ENCODE measurements at places on chromosomes 13 and 19.
A peak's percentile ranks its signal among the peaks of the same experiment; 100 is the strongest.

GRCh38 chr19:50658441-50659317, 9.4 kb downstream of the C19orf81 start:
- peak; percentile 93 for DNase-seq

- DNase-seq, result peak; percentile 83
Measured at GRCh38 chr19:18894254-18895037, 1.5 kb downstream of the CERS1 start.

GRCh38 chr19:16160943-16161560, 12.3 kb downstream of the CIB3 start:
- DNase-seq, result peak; percentile 61

DNA sequence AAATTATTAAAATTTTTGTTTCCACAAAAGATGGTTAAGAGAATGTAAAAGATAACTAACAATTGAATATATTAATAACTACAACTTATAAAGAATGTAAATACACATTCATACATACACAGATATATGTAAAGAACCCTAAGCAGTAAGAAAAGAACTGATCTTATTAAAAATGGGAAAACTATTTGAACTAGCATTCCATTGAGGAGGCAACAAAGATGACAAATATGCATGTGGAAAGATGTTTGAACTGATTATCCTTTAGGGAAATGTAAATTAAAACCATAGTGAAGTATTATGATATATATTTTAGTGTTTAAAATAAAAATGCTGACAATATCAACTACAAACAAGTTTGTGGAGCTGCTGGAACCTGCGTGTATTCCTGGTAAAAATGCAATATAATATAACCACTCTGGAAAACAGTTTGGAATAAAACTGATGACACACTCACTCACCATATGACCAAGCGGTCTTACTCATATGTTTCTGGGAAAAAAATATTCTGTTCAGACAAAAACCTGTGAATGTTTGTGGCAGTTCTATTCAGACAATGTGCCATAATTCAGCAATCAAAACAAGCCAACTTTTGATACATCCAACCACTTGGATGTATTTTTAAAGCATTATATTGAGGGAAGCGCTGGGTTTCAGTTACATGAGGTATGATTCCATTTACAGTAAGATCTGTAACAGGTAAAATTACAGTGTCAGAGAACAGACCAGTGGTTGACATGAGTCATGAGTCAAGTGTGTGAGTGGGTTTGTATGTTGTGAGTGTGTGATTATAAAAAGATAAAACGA, 694.4 kb upstream of the SLITRK5 start:
- no peak for DNase-seq

- no peak for DNase-seq
Measured at GRCh38 chr19:28026636-28027035, 1186.3 kb downstream of the UQCRFS1 start.

DNA sequence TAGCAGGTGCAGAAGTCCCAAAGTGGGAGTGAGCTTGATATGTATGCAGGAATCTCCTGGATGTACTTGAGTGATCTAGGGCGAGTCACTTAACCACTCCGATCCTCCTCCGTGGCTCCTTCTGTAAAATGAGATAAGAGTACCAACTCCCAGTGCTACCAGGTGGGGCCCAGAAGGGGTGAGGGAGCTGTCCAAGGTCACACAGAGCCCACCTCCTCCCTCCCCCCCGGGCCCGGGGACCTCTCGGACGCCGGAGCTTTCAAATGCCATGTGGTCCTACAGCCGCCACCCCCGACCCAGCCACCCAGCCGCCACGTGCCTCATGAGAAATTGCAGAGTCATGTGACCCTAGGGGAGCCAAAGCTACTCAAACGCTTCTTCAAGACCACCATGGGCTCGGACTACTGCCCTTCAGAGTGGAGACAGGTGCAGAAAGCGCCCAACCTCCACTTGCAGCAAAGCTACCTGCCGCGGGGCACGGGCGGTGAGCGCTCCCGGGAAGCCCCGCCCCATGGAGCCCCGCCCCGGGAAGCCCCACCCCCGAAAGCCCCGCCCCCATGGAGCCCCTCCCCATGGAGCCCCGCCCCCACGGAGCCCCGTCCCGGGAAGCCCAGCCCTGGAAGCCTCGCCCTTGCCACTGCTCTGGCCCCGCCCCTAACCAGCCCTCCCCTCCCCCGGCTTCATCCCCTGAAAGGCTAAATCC, 10.1 kb upstream of the ZNF358 start:
- DNase-seq, result peak; percentile 64

- DNase-seq, result peak; percentile 21
Measured at GRCh38 chr13:109868578-109869311, 82.4 kb upstream of the IRS2 start.

GRCh38 chr13:90696254-90696653, 651.2 kb upstream of the MIR17HG start:
- no peak for DNase-seq

GRCh38 chr13:67515895-67516294, 285.8 kb upstream of the PCDH9 start:
- DNase-seq, result no peak

DNA sequence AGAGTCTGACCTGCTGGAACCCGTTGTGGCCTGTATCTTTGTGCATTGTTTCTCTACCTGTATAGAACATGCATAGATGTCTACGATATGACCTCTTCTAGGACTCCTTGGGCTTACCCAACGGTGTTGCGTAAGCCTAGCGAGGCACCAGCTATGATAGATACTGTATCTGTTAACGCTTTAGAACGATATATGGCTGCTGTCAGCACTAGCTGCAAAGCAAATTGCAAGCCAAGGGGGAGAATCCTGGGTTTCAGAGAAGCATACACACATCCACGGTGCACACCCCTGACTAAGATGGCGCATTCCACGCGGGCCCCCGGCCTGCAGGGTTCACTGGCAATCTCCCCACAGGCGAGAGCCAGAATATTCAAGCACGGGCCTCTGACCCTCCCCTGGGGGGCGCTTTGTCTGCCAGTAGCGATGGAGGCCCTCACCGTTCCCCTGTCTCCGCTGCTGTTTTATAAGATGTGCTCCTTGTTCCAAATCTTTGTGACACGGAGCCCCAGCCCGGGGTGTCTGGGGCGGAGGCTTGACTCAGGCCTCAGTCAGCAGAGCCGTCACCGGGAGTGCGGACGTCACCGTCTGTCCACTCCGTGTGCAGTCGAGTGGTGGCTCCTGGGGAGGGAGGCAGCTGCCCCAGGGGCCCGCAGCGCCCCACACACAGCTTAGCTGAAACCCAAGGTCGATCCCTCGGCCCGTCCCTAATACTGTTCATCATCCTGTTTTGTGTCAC, 12.9 kb upstream of the RPS15 start:
- no peak for DNase-seq

DNA sequence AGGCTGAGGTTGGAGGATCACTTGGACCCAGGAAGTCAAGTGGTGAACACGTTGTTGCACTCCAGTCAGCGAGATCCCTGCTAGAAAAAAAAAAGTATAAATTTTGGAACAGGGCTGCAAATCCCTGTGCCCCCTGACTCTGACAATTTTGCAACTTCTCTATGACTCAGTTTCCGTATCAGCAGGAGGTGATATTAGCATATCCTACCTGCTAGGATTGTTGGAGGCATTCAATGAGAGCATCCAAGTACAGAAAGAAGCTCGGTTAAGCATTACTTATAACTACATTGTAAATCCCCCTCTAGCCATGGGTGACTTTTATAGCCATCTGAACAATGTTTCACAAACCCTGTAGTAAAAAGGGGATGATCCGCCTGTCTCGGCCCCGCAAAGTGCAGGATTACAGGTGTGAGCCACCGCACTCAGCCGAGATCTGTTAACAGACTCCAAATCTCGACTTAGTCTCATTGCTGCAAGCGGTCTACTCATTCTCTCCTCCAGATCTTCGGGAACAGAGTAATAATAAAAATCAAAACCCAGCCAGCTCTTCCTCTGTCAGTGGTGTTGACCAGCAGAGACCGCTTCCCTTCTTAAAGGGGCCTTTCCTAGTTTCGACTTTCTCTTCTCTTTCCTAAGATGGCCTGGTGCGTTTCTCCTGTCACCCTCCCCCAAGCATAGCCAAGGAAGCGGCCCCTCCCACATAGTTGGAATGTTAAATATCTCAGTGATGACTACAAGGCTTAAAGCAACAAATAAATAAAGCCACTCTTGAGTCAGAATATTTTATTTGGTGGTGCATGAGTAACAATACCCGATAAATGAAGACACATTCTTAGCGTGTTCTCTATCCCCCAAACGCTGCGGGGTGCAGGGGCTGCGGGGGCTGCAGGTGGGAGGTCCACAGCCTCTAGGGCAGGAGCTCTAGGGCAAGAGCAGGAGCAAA, 10.3 kb upstream of the BICRA start:
- peak; percentile 89 for DNase-seq

- peak; percentile 40 for DNase-seq
Measured at GRCh38 chr19:29260477-29261317, 47.7 kb upstream of the UQCRFS1 start.

- no peak for DNase-seq
Measured at GRCh38 chr13:37546087-37546486, 52.5 kb downstream of the POSTN start.

DNA sequence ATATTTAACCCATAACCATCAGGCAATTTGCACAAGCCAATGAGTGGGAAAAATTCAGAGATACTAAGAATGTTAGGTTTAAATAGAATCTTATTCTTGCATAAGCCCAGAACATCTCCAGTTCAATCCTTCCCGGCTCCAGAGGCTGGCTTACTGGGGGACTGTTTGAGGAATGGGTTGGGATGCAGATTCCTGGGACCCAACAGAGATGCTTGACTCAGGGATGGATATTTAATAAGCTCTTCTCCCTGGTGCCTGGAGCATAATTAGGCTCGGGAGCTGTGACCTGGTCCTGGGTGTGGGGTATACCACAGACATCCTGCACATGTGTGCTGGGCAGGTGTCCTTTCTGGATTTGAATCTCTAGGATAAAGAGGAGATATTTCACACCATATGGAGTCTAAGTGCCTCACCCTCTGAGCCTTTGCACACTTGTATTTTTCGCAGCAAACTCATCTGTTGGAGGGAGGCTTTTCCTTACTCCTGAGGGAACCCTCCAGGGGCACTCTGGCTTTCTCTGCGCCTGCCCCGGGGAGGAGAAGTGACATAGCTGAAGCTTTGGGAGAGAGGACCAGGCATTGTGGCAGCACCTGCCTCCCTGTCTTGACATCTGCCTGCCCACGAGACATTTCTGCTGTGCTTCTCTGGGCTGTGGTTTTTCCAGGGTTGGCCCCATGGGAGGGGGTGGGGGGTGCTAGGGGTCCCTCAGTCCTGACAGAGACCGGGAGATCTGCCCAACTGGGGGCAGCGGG, 36.1 kb upstream of the ANKRD10 start:
- no peak for DNase-seq

- DNase-seq, result no peak
Measured at GRCh38 chr13:35723821-35724220, 247.3 kb upstream of the MAB21L1 start.

- no peak for DNase-seq
Measured at GRCh38 chr13:43546251-43546650, 240.5 kb downstream of the ENOX1 start.

- DNase-seq, result no peak
Measured at GRCh38 chr19:52691737-52692136, 43.1 kb downstream of the ZNF611 start.

- DNase-seq, result peak; percentile 87
Measured at GRCh38 chr19:7674010-7675005, 2.6 kb upstream of the MCEMP1 start.

GRCh38 chr13:53622456-53622855, 593.8 kb downstream of the OLFM4 start:
- no peak for DNase-seq

DNA sequence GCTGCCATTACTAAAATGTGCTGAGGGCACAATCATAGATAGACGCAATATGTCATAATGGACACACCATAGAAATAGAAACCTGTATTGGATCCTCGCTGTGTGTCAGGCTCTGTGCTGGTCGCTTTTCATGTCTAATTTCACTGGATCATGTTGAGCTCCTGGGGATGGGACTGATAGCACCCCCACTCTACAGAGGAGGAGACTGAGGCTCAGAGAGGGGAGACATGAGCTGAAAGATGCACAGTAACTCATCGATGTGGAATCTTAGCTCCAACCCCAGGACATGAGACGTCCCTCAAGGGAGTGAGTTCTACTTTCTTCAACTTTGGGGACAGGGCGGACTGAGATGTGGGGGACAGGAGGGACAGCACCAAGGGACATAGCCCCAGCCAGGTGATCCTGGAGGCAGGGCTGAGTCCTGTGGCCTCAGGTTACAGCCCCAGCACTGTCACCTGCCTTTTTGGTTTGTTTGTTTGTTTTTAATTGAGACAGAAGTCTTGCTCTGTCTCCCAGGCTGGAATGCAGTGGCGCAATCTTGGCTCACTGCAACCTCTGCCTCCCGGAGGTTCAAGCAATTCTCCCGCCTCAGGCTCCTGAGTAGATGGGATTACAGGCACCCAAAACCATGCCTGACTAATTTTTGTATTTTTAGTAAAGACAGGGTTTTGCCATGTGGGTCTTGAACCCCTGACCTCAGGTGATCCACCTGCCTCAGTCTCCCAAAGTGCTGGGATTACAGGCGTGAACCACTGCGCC, 6.6 kb upstream of the GIPC1 start:
- DNase-seq, result no peak

DNA sequence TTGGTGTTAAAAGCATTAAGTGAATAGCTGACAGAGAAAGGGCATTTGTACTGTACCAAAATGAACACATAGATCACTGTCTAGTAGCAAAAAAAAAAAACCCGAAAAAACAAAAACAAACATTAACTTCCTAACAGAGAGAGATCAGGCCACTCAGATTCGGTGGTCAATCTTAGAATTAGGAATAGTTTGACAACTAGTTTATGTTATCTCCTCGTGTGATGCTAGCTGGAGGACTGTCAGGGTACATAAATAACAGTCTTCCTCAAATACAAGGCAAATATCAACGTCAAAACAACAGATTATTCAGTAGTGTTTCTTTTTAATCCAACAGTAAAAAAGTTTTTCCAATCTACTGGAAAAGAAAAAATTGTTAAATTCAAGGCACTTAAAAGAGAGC, 1.7 kb downstream of the ZMYM5 start:
- DNase-seq, result no peak

All from AG08396 (cell line).